ENCODE measurements at places on chromosomes 5 and 9.

GRCh38 chr9:130824643-130825350 lies 10.3 kb upstream of the ABL1 start:
- DNase-seq = no peak

GRCh38 chr9:104780796-104781395 lies 17.0 kb downstream of the NIPSNAP3B start:
- no peak for DNase-seq

DNA sequence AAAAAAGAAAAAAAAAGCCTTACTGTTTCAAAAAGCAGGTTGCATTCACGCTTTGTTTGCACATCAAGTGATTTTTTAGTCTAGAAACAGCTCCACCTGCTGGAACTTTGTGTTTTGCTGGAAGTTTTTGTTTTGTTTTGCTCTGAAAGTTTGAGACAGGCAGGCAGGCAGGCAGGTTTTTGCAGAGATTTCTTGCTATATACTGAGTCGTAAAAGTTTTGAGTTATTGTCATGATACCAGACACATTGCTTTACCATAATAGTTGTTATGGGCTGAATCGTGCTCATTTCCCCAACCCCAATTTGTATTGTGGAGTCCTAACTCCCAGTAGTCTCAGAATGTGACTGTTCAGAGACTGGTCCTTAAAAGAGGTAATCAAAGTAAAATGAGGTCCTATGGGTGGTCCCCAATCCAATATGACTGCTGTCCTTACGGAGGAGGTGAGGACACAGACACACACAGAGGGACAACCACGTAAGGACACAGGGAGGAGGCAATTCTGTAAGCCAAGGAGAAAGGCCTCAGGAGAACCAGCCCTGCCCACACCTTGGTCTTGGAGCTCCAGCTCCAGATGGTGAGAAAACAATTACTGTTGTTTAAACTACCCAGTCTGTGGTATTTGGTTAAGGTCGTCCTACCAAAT lies 20.9 kb downstream of the OR2Y1 start:
- peak; percentile 12 for DNase-seq

GRCh38 chr5:93602241-93603077 lies 19.4 kb downstream of the NR2F1 start:
- DNase-seq = no peak

DNA sequence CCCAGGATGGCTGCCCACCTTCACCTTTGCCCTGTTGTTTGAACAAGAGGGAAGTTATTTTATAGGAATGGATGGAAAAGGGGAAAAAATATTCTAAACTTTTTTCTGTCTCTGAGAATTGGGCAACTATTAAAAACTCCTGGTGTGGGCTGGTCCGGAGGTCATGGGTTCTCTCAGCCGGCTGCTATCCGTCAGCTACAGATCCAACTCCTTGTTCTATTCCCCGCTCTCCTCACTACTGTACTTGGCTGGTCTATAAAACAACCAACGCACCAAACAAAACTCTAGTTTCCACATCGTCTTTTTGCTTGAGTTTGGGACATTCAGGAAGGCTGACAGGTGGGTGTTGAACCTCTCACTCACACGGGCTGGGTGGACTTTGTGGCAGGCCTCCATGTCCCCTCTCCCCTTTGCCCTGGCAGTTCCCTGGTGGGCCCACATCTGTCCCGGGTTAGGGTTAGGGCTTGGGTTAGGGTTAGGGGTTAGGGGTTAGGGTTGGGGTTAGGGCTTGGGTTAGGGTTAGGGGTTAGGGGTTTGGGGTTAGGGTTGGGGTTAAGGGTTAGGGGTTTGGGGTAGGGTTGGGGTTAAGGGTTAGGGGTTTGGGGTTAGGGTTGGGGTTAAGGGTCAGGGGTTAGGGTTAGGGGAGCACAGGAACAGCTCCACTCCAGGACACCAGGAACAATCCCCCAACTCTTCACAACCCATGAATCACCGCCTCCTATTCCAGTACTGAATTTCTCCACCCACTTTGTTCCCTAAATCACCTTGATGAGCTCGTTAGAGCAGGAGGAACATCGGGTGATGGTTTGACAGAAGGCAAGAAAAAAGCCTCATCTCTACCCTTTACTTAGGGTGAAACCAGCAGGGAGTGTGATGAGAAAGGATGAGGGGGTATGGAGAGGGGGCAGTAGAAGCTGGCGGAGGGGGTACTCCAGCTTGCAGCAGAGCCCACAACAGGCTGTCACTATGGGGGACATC lies 302.1 kb upstream of the IRX4 start:
- no peak for DNase-seq

DNA sequence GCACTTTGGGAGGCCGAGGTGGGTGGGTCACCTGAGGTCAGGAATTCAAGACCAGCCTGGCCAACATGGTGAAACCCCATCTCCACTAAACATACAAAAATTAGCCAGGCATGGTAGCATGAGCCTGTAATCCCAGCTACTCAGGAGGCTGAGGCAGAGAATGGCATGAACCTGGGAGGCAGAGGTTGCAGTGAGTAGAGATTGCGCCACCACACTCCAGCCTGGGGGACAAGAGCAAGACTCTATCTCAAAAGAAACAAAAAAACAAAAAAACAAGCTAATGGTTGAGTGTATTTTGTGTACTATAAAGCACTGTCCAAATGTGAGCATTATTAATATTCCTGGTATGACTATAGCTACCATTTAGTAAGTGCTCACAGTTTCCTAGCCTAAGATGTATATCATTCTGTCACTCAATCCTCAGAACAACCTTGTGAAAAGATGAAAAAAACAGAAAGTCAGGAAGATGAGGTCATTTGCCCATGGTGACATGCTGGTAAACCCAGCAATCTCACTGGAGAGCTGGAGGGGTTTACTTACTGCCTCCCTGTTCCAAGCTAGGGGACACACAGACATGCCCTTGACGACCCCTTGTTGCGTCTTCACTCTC lies 27.7 kb downstream of the ARHGEF37 start:
- DNase-seq = no peak

All from GM19239 (cell line).